ENCODE measurements at places on chromosomes 16 and 17.

DNA sequence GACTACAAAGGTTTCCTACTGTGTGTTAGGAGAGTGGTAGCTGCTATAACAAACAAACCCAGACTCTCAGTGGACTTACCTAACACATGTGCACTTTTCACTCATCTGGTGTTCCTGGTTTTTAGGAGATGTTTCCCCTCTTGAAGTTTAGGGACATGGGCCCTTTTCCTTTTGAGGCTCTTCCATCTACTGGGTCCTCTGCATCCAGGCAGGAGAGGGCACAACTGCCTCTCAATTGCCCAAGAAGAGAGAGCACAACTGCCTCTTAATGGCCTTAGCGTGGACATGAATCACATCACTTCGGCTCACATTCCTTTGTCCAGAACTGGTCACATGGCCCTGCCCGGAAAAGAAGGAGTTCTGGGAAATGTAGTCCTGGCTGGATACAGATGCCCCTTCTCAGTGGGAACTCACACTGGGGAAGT, 9.8 kb upstream of the TNRC6C start:
- peak; percentile 78 for DNase-seq

- no peak for DNase-seq
Observed at GRCh38 chr16:1096169-1097082, at the start of gene C1QTNF8. Gene C1QTNF8 (minus strand): TSS chr16:1096244. CDS start chr16:1094922, 1,322 bp downstream.

- peak; percentile 93 for DNase-seq
Observed at GRCh38 chr16:69917739-69918138, 33.4 kb upstream of the CLEC18A start.

DNA sequence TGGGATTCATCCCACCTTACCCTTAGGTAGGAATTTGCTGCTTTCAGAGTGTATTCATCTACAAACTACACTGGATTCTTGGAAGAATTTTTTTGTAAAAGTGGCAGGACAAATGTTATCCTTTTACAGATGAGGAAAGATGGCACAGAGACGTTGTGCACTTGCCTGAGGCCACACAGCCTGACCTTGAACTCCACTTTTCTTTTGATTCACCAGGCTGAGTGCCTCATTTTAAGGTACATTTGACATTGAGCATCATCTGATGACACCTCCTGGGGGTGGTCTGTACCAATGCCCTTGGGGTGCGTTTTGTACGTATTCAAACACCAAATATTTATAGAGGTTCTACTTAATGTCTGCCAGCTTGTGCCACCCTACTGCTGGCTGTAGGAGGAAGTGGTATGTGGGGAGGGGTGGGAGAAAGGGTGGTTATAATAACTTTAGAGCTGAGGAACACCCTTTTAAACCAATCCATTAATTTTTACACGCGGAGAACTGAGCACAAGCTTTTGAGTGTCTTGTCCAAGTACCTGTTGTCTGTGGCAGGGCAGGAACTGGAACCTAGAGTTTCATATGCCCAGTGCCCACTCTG, 29.1 kb downstream of the HS3ST3B1 start:
- no peak for DNase-seq

DNA sequence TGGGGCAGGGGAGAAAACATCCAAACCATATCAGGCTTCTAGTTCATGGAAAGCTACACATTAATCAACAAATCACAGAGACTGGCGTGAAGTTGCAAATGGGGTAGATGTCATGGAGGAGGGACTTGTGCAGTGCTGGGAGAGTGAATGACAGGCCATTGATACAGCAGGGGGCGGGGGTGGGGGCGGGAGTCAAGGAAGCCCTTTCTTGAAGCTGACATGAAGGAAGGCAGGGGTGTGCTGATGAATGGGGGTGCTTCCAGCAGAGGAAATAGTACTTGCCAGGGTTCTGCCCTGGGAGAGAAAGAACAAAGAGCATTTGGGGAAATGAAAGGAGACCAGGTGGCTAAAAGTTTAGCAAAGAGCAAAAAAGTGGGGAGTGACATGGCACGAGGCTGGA, 269.9 kb downstream of the SHISA9 start:
- DNase-seq: no peak
